Cardiac septum (tissue), 1 donor: ENCODE measurements at places on chromosomes 3 and 15.
A peak's percentile ranks its signal among the peaks of the same experiment; 100 is the strongest.

DNA sequence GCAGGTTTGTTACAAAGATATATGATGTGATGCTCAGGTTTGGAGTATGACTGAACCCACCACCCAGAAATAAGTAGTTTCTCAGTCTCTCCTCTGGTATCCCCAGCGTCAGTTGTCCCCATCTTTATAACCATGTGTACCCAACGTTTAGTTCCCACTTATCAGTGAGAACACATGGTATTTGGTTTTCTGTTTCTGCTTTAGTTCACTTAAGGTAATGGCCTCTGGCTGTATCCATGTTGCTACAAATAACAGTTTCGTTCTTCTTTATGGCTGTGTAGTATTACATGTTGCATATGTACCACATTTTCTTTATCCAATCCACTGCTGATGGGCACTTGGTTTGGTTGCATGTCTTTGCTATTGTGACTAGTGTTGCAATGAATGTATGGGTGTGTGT lies 132.3 kb downstream of the LMLN start:
- DNase-seq: no peak

DNA sequence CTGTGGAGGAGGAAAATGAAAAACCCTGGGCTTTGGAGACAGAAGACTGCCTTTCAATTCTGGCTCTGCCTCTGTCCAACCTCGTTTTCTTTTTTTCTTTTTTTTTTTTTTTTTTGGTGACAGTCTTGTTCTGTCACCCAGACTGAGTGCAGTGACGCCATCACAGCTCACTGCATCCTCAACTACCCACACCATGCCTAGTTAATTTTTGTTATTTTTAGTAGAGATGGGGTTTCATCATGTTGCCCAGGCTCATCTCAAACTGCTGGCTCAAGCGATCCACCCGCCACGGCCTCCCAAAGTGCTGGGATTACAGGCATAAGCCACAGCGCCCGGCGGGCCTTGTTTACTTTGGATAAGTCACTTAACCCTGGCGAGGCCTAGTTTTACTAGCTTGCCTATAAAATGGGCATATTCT lies 66.3 kb upstream of the SLC25A26 start:
- DNase-seq: no peak

GRCh38 chr3:185399737-185400667 lies 37.1 kb downstream of the MAP3K13 start:
- DNase-seq: no peak

DNA sequence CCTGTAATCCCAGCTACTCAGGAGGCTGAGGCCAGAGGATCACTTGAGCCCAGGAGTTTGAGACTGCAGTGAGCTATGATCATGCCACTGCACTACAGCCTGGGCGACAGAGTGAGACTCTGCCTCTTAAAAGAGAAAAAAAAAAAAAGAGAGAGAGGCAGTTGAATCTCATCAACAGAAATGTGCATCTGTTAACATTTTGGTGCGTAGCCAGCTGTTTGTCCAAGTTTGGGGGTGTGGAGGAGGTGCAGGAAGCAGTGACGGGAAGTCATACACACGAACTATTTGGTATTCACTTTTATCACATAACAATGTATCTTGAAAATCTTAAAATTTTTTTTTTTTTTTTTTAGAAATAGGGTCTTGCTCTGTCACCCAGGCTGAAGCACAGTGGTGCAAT lies 18.2 kb upstream of the CEMIP start:
- no peak for DNase-seq

- DNase-seq: no peak
Observed at GRCh38 chr3:10602769-10603768, 97.7 kb upstream of the ATP2B2 start.

- DNase-seq: no peak
Observed at GRCh38 chr3:14913926-14914778, 33.2 kb upstream of the NR2C2 start.

- DNase-seq: peak; percentile 61
Observed at GRCh38 chr15:89761929-89762328, 10.9 kb upstream of the MESP1 start.

DNA sequence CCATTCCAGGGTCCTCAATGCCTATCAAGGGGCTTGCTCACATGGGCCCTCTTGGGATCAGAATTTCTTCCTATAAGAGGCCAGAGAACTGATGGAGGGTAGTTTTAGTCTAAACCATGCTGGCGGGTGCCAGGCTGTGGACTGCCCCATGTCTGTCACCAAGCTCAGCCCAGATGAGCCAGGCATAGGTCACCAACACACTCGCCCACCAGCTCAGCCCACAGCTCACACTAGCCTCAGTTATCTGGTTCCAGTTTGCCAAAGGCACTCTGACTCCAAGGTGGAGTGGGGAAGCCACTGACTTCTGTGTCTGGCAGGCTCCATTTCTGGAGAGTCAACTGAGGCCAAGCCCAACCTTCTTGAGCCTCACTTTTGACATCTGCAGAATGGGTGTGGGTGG lies 50.7 kb upstream of the INSYN1 start:
- no peak for DNase-seq
